ENCODE measurements at places on chromosomes 11 and 22.

GRCh38 chr11:4060182-4060923, 34.2 kb upstream of the RRM1 start:
- no peak for DNase-seq

- no peak for DNase-seq
Measured at GRCh38 chr11:73168925-73169579, 26.9 kb upstream of the FCHSD2 start.

GRCh38 chr22:49395617-49396016, 432.1 kb downstream of the BRD1 start:
- no peak for DNase-seq

GRCh38 chr11:127114035-127114434, 113.5 kb upstream of the KIRREL3 start:
- no peak for DNase-seq

GRCh38 chr11:57477507-57478189, 17.3 kb downstream of the RTN4RL2 start:
- no peak for DNase-seq

DNA sequence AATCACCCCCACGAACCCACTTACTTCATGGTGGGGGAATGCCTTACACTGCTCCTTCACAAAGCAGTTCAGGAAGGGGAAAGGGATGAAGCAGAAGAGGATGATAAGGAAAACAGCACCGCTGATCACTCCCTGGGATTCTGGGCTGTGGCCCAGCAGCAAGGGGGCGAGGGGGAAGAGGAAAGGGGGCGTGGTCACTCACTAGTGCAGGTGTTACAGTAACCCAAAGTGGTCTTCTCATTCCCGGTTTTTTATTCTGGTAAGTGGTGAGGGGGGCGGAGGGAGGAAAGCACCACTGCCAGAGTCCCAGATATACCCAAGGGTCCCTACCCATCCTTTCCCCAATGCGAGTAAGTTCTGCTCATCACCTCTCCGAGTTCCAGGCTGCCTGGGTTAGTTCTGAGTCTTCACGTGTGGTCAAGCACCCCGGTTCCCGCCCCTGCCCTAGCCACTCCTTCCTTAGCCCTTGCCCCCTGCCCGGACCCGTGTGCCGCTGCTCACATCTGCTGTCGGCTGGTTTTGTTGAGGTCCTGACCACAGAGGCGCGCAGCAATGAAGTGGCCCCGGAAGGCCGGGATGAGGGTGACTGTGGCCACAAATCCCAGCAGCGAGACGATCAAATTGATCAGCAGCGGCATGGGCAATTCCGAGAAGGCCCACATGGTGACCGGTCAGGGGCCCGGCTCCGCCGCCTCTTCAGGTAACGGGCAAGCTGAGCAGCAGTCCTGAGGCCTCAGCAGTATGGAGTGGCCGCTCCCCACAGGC, 477 bp downstream of the DPAGT1 start:
- no peak for DNase-seq

GRCh38 chr11:19162951-19163505, 38.8 kb downstream of the CSRP3 start:
- no peak for DNase-seq

DNA sequence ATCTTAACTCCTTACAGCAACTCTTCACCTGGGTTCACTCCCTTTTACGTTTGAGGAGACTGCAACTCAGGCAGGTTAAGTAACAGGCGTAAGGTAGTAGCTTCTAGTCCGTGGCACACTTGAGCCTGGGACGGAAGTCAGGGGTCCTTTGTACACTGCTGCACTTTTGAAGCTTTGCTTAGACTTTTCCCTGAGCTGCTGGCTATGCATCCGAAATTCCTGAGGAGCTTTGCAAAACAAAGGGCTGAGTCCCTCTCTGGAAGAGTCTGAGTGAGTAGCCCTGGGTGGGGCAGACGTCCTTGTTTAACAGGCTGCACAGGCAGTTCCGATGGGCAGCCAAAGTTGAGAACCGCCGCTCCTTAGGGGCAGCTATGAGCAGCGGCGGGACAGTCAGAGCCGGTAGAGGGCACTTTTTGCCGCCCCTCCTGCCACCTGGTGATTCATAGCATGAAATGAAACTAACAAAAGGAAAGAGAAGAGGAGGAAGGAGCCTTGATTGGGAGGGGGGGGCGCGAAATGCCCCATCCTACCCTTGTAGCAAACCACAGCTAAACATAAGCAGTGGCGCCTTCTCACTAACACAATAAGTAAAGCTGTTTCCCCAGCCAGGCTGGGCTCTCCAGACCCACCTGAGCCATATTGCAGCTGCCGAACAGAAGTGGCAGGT, 1.4 kb downstream of the TMEM109 start:
- peak; percentile 65 for DNase-seq

DNA sequence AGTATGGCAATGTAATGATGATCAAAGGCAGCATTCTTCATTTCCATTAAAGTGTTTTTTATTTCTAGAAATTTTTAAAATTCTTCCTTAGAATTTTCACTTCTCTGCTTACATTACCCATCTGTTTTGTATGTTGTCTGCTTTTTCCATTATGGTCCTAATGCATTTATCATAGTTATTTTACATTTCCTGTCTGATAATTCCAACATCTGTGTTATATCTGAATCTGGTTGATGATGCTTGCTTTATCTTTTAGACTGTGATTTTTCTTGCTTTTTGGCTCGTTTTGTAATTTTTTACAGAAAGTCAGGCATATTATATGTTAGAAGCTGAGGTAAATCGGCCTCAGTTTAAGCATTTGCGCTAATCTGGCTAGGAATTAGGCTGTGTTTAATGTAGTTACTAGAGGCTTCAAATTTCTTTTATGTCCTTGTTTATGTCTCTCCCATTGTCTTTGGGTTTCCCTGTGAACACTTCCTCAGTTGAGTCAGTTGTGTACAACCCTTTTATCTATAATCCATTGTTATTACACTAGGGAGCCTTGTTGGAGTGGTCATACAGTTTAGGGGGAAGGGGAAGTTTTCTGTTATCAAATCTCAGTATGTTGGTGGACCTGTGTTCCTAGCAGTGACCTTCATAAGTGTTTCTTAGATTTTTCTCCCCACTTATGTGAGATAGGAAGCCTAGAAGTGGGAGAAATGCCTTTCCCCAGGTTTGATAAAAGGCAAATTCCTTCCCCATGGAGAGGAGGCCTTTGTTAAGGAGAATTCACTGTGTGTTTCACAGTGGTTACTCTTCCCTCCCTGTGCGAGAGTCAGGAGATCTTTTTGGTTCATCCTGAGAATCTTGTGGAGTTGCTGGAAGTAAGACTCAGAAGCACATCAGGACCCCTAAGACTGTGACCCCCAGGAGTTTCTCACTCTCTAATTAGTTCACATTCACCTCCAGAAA, 437.5 kb downstream of the INSC start:
- DNase-seq = no peak

DNA sequence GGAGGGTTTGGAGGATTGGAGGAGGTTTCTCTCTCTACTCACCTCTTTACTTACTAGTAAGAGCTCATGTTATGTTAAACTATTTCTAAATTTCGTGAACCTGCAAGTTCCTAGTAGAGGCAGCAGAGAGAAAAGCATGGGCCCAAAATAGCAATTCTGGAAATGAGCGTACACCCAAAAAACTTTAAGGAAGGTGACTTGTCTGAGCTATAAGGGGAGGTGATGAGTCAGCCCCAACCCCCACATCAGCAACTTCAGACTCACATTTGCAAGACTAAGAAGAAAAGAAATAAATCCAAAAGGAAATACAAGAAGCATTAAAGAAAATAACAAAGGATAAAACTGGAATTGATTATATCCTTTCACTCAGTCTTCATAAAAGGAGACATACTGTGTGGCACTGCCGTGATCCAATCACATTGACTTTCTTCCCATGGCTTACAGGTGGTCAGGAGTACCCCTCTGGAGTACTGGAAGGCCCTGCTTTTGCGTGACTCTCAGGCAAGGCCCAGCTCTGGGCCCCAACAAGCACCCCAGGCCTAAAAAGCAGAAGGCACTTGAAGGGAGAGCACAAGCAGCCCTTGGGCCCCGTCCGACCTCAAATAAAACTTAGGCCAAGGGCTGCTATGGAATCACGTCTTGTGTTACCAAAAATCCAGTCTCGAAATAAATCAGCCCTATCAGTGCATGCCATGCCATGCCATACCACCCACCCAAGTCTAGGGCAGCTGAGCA, 14.3 kb downstream of the PACSIN2 start:
- peak; percentile 49 for DNase-seq

- no peak for DNase-seq
Measured at GRCh38 chr11:95135880-95136279, 46.2 kb downstream of the ENDOD1 start.

GRCh38 chr11:74035264-74035663, 26.4 kb upstream of the UCP3 start:
- DNase-seq = no peak

DNA sequence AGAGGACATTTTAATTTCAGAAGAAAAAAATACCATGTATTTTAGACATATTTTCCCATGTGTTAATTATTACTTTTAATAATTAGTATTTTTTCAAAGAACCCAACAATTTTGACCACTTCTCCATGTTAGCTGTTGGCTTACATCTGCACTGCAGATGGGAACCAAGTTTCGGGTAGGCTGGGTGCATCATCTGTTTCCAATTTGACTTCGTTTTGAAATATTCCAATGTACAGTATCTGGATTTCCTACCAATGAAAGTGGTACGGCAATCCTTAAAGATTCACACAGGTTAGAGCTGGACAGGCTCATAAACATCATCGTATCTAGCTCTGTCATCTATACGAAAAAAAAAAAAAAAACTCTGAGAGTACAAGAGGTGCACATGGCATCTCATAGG, 670.2 kb downstream of the OPCML start:
- DNase-seq = peak; percentile 33

- no peak for DNase-seq
Measured at GRCh38 chr11:118128721-118129470, 23.7 kb downstream of the SCN4B start.

GRCh38 chr11:128550261-128550821, 37.0 kb downstream of the ETS1 start:
- DNase-seq = no peak

GRCh38 chr11:102596578-102596977, 28.6 kb downstream of the MMP20 start:
- DNase-seq = no peak

GRCh38 chr11:42974510-42975179, 337.2 kb upstream of the API5 start:
- DNase-seq = no peak
